ENCODE measurements at places on chromosomes 5 and 9.
A peak's percentile ranks its signal among the peaks of the same experiment; 100 is the strongest.

DNA sequence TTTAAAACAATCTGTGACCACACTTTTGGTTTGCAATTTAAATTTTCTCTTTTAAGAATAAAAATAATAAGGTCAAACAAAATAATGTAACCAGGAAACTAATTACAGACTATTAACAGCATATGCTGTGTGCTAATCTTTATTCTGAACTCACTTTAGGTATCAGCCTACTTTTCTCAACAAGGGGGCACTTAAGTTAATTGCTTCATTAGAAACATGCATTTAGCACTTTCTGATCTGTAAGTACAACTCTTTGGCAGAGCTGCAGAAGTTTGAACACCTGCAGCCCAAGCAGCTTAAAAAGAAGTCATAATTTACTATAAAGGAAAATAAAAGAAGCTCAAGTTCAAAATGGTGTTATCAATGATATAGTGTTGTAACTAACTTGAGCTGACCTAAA, 21.7 kb downstream of the XRCC4 start:
- peak; percentile 61 for DNase-seq

DNA sequence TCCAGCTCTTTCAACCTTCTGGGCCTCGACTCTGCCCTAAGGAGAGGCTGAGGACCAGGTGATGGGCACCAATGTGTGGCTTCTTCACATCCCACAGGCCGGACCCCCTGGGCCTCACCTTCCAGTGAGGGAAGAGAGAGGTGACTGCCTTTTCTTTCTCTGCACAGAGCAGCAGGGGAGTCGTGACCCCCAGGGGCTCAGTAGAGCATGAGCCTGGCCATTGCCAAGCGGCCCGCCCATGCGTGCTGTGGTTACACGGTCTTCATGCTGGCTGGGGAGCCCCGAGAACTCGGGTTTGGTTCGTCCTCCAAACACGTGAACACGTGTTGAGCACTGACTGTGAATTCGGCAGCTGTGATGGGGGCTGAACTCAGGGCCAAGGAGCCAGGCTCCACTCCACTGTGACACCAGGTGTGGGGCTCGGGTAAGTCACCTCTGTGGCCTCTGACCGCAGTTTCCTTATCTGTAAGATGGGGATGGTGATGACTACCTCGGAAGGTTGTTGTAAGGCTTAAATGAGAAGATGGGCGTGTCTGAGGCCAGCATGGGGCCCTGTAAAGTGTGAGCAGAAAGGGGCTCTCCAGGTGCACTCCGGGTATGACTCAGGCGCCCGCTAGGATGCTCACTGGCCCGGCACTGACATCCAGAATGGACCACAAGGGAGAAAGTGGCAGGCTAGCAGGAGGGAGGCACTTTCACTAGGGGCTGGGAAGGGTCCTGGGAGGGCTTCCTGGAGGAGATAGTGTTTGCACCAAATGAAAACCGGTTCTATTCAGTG, 13.4 kb upstream of the GRHPR start:
- DNase-seq = no peak

DNA sequence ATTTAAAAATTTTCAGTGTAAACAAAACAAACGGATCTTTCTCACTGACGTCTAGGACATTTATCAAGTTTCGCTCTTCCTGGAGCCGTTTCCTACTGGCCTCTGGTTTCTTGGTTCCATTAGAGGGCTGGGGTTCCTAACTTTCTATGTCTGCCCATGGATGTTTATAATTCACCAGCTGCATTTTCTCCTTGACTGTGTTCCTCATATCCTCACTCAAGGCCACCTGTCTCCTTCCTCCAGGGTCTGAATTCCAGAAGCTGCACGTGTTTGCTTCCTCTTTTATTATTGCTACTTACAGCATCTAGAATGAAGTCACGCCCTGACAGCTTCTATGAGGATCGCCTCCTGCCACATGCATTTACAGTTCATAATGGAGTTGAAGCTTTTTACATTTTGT, 74.1 kb upstream of the BASP1 start:
- DNase-seq = no peak

GRCh38 chr9:8616414-8616813, 816.8 kb upstream of the DMAC1 start:
- DNase-seq = no peak

DNA sequence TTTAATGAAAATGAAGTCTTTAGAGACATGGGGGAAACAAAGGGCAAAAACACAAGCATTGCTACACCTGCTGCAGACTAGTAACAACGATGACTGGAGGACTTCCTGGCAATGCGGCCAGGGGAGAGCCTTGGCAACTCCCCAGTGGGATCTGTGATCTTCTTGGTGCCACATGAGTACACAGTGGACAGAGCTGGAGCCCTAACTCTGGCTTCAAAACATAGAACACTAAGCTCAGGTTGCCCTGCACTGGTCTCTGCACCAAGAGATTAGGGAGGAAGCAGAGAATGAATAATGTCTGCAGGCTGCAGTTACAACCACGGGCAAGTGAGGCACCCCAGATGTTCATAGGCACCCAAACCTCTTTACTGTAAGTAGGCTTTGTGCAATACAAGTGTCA, 91.1 kb downstream of the MRPS27 start:
- no peak for DNase-seq

- no peak for DNase-seq
Observed at GRCh38 chr9:26054600-26055520, 376.6 kb upstream of the TUSC1 start.

DNA sequence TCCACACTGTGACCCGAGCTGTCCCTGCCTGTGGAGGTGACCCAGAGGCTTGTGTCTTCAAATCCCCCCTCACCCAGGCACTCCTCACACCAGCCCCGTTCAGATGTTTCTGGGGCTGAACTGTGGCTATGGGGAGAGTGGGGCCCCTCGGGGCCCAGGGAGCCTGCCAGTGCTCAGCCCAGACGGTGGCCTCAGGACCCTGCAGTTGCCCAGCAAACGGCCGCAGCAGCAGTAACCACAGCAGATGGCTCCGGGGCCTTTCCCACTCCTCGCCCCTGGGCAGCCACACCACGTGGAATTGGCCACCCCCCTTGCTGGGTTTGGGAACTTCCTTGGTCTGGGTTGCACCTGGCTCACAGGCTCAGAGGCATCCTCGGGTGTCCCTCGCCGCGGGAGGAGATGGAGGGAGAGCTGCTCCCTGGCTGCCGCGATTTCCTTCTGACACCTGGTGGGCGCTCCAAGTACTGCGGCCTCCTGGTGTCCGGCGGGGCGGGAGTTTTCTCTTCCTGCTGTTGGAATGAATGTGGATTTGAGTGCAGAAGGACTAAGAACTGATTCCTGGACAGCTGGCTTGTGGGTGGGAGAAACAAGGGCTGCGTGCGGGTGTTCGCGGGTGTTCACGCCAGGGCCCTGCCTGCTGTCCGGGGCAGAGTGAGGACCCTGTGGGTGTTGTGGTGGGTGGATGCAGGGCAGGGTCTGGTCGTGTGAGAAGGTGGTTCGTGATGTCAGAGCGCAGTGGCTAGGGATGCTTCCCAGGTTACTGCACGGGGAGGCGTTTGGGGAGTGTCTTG, 97.5 kb downstream of the COL5A1 start:
- DNase-seq = peak; percentile 47
